ENCODE measurements at places on chromosomes 3 and 15.

- DNase-seq, result no peak
Measured at GRCh38 chr15:80523746-80524145, 119.6 kb downstream of the ARNT2 start.

DNA sequence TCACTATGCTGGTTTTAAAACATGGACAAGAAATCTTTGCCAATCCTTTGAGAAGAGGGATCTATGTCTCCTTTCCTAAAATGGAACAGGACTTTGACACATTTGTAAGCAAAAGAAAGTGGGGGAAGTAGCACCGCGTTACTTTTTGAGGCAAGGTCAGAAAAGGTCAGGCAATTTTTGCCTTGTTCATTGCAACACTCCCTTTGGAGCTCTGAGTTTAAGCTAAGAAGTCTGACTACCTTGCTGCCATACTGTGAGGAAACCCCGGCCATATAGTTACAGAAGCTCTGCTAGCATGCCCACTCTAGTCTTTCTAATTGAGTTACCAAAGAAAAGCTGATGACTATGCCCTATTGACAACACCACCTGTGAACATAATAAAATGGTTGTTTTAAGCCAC lies 1.4 kb downstream of the FAM227B start:
- no peak for DNase-seq

- DNase-seq, result no peak
Measured at GRCh38 chr3:152834191-152834775, 648 bp upstream of the P2RY1 start.

- DNase-seq, result no peak
Measured at GRCh38 chr3:24853685-24854490, 359.2 kb upstream of the THRB start.

All from HT-29 (cell line).